ENCODE measurements at places on chromosomes 11 and 22. TPM values are rescaled to one million over a fixed set of nuclear protein-coding genes. Genes with fewer than 3 reads are reported as not detected.

- DNase-seq: no peak
These were observed 167.3 kb downstream of the UVRAG start for GRCh38 chr11:75982309-75982708.

GRCh38 chr11:93063086-93063485 is 93.6 kb downstream of the MTNR1B start:
- no peak for DNase-seq

- DNase-seq: no peak
These were observed 12.2 kb upstream of the RBM4B start for GRCh38 chr11:66689661-66690590.

DNA sequence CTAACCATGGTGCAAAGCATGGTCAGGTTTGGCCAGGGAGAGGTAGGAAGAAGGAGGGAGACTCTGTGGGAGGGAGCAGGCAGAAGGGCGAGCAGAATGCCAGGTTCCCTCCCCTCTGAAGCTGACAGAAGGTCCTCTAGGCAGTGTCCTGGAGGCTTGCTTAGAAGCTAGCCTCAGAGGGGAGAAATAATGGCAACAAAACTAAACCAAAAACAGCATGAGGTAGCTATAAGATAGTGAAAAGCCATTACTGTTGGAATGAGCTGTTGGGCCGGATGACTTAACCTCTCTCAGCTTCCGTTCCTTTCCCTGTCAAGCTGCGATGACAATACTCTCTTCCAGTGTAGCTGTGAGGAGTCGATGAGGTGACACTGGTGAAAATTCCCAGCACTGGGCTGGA is 36.6 kb downstream of the RASSF10 start:
- DNase-seq: no peak

DNA sequence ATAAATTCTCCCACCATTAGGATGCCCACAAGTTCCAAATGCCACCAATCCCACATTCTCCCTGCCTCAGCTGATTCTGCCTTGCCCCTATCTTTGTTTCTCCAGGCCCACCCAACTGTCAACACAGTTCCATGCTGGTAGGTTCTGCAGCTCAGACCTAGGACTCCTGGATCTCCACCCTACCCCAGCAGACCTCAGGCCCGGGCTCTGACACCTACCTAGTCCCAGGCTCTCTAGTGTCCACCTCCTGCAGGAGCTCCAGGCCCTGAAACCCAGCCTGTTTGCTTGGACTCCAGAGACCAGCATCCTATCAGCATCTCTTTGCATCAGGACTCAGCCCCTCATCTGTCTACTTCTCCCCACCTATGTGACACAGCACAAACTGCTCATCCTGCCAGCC is 86.5 kb downstream of the PDE2A start:
- no peak for DNase-seq

GRCh38 chr11:12106501-12106900 is 3.9 kb upstream of the MICAL2 start:
- DNase-seq: no peak

- no peak for DNase-seq
These were observed 61.3 kb downstream of the TRIM44 start for GRCh38 chr11:35723913-35724312.

The MAJIN gene
- total RNA-seq: not detected

The BTG4 gene
- not detected for total RNA-seq

The OR2AT4 gene
- not detected for total RNA-seq

Measured in activated T-cell treated with anti-CD3 and anti-CD28 coated beads, Interleukin-2, amount 50 U/mL, for 4 hours (primary cell).